Left kidney (tissue), 8 donors: ENCODE measurements at places on chromosomes 12 and 14. TPM values are rescaled to one million over a fixed set of nuclear protein-coding genes. Genes with fewer than 3 reads are reported as not detected.

CFAP54 gene
- 4.4 TPM for polyA plus RNA-seq

ERGIC2 gene
- polyA plus RNA-seq, result 101 TPM

DIO2 gene
- polyA plus RNA-seq, result 0.45 TPM

PPFIA2 gene
- polyA plus RNA-seq, result 5.0 TPM

SERPINA3 gene
- 0.33 TPM for polyA plus RNA-seq

PLBD1 gene
- polyA plus RNA-seq, result 43.7 TPM

SLC7A8 gene
- polyA plus RNA-seq, result 92.4 TPM

RPS6KL1 gene
- 0.91 TPM for polyA plus RNA-seq

RFLNA gene
- polyA plus RNA-seq, result 5.0 TPM

EIF2B1 gene
- 71.5 TPM for polyA plus RNA-seq

AGAP2 gene
- 1.2 TPM for polyA plus RNA-seq

TAS2R30 gene
- 0.52 TPM for polyA plus RNA-seq

GRCh38 chr14:87613881-87614280, 379.1 kb downstream of the GALC start:
- no peak for DNase-seq

DNA sequence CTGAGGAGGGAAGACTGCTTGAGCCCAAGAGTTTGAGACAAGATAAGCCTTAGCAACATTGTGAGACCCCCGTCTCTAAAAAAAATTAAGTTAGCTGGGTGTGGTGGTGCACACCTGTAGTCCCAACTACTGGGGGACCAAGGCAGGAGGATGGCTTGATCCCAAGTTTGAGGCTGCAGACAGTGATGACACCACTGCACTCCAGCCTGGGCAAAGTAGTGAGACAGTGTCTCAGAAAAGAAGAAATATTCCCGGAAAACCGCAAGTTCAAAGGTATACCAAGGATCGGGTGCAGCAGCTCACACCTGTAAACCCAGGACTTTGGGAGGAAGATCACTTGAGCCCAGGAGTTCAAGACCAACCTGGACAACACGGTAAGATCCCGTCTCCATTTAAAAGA, 5.8 kb downstream of the PTGES3 start:
- DNase-seq, result no peak

DNA sequence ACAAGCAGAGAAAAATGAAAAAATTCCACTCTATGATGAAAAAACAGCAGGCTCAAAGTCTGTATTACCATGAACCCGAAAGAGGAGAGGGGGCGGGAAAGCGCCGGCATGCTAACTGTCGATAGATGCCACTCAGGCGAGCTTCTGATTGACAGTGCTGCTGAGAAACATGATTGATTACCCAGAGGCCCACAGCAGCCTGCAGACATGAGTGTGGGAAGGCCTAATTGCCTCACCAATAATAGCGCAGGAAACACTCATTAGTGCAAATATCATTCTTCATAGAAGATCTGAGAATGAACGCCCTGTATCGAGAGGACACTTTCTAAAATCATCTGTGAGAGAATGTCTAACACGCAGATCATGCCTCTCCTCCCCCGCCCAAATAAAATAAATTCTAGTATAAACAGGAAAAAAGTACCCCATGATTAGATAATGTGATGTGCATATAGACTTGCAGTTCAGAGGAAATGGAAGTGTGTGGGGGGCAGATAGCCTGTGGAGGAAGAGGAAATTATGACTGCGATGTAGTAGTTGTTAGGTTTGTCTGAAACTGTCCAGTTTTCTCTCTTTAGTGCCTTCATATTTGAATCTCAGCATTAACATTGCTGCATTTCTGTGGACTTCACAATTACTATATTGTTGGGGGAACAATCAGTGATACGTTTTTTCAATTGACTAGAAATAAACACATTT, 15.6 kb downstream of the TPH2 start:
- DNase-seq, result no peak

GRCh38 chr12:64039281-64039871, 182.7 kb downstream of the KICS2 start:
- DNase-seq, result peak; percentile 20

GRCh38 chr12:58069268-58069963, 128.0 kb downstream of the ATP23 start:
- DNase-seq, result peak; percentile 17

GRCh38 chr14:60125918-60126317, 34.2 kb downstream of the PCNX4 start:
- no peak for DNase-seq

DNA sequence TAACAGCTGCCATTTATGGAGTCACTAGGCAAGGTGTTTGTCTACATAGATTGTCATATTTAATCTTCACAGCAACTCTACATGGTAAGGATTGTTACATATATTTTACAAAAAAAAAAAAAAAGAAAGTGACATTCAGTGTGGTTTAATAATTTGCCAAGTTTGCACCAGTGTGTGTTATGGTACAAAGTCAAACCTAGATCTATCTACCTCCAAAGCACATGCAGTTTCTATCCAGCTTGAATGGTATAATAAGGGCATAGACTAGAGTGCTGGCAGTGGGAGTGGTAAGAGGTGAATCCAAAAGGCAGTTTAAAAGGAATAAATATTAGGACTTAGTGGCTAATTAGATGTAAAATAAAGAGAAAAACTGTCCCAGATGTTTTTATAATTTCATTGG, 66.2 kb upstream of the PCNX4 start:
- no peak for DNase-seq

DNA sequence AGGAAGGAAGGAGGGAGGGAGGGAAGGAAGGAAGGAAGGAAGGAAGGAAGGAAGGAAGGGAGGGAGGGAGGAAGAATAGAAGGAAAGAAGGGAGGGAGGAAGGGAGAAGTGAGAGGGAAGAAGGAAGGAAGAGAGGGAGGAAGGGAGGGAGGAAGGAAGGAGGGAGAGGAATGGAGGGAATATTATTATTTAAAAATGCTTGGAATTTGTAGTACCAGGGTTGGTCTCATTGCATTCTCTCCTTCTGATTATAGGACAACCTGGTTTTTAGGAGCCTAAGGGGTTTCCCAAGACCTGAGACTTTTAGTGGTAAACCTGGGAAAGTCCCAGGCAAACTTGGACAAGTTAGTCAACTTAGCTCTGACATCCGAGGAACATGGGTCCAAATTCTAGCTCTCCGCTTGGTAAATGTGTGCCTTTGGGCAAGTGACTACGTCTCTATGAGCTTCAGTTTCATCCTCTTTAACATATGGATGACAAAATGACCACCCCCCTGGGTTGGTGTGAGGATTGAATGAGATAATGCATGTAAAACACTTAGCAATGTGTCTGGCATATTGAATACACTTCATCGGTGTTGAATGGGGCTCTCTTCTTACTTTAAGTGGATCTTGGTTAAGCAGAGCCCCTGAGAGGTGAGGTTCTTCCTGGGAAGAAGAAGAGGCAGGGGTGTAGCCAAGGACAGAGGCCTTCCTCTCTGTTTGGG, 690.7 kb upstream of the TBX3 start:
- no peak for DNase-seq

DNA sequence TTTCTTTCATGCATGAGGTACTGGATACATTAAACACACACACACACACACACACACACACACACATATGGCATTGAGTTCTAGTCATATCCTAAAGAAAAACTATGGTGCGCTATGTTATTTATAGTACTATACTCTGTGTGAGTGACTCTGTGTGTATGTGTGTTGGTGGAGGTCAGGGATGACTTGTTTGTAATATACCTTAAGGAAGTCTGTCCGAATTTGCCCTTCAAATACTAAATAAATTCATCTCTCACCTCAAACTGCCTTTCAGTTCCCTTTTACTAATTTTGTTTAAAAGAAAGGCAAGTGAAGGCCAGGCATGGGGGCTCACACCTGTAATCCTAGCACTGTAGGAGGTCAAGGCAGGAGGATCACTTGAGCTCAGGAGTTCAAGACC, 2.1 kb upstream of the AKAP5 start:
- no peak for DNase-seq

DNA sequence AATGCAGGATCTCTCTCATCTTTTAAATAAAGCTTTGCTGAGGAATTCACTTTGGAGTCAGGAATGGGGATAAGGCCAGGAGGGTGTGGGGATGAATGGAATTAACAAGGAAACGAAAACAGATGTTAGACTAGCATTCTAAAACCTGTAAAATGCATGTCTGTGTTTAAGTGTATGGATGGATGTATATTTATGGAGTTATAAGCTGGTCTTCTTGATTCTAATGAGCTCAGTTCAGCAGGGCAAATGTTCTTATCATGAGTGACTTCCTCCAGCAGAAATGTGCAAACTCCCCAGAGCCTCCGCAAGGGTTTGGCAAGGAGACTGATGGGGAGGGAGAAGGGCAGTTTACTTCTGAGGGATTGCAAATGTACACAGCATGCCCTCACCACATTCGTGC, 149.1 kb downstream of the NTF3 start:
- no peak for DNase-seq

- DNase-seq, result no peak
Observed at GRCh38 chr12:49198431-49199155, 9.7 kb upstream of the TUBA1A start.
